ENCODE measurements at places on chromosomes 4 and X. TPM values are rescaled to one million over a fixed set of nuclear protein-coding genes. Genes with fewer than 3 reads are reported as not detected.
A peak's percentile ranks its signal among the peaks of the same experiment; 100 is the strongest.

CYBB gene
- 6.9 TPM for total RNA-seq

TGIF2LX gene
- total RNA-seq, result not detected

TECRL gene
- not detected for total RNA-seq

NSG1 gene
- 32.9 TPM for total RNA-seq

SUPT20HL2 gene
- not detected for total RNA-seq

TSPYL2 gene
- 85.9 TPM for total RNA-seq

ADH1B gene
- 891 TPM for total RNA-seq

- no peak overlapping the region for H3K27ac ChIP-seq
- H3K4me1 ChIP-seq, result no peaks in the 10 kb centered on the region
- no peaks in the 10 kb centered on the region for H3K27me3 ChIP-seq
- H3K4me3 ChIP-seq, result no peak overlapping the region
- no peaks in the 10 kb centered on the region for H3K36me3 ChIP-seq
Measured at GRCh38 chr4:123127218-123127617, 204.8 kb upstream of the NUDT6 start.

DNA sequence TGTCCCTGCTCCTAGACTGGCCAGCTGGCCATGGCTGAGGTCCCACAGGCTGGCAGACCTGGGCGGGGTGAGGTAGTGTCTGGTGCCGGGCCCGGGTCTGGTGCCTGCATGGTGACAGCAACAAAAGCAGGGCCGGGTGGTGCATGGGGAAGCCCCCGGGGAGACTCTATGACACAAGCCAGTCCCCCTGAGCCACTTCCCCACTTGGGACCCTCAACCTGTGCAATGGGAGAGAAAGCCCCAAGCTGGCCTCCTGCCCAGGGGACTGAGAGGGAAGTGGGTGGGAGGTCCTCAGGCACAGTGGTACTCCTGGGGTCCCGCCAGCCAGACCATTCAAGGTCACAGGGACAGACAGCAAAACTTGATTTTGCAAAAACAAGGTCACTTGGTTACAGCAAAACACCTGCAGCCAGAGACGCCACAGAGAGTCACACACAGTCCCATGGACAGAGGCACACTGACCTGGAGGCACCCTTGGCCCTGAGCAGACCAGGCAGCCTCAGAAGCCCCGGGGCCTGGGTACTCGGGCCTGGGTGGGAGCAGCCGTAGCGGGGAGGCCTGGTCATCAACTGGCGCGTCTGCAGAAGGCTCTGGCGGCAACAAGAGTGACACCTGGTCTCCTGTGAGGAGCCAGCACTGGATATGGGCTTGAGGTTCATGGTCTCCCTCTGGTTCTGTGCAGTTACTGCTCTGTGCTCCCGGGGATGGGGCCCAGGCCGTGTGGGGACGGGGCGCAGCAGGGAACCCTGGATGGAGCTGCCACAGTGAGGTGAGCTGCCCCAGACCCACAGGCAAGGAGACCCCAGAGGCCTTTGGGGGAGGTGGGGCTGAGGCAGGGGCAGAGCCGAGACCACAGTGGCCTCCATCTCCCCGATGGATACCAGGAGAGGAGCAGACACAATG is 60.6 kb downstream of the HTRA3 start:
- no peak for DNase-seq
- H3K36me3 ChIP-seq, result no peaks in the 10 kb centered on the region
- no peaks in the 10 kb centered on the region for H3K27me3 ChIP-seq

DNA sequence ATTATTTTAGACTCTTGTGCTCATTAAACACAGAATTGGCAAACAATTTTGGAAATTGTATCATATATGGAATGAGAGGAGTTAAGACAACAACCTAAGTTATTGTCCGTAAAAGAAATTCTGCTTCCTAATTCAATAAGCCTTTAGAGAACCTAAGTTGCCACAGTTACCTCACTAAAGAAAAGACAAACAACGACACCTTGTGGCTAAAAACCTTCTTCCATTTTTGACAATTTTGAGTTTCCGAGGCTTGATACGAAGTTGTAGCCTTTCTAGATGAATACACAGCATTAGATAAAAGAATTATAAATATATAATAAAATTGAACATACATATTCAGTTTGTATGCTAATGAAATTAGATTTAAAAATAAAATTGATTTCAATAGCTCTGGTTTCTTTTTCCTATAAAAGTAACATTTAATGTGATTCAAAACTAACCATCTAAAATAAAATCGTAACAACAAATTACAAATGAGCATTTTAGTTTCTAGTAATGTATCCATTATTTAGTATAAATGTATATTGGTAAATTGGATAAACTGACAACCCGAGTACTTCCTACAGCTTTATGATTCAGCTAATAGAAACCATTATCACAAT is 275.1 kb downstream of the GPM6A start:
- H3K4me3 ChIP-seq, result no peak overlapping the region
- no peaks in the 10 kb centered on the region for H3K36me3 ChIP-seq
- H3K27me3 ChIP-seq, result no peaks in the 10 kb centered on the region
- H3K27ac ChIP-seq, result no peak overlapping the region

DNA sequence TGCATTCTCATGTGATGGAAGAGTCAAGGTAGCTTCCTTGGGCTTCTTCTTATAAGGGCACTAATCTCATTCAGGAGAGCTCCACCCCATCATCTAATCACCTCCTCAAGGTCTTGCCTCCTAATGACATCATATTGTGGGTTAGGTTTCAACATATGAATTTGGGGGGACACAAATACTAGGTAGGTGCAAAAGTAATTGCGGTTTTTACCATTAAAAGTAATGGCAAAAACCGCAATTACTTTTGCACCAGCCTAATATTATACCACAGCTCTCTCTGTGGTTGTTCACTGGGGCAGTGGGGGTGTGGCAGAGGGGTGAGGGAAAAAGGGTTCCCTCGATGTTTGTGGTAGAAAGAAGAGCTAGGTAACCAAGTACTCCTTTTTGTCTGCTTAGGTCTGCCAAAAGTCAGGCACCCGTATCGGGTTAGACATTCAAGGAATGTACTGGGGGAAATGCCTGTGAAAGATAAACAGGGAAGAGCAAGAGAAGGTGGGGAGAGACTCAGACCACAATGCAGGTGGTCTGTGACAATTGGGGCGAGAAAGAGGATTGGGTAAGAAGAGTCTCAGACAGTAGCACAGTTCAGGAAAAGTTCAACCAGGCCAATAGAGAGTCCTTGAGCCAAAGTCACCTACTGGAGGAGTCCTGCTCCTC is 78.9 kb upstream of the MTM1 start:
- H3K36me3 ChIP-seq, result no peaks in the 10 kb centered on the region
- H3K4me1 ChIP-seq, result no peaks in the 10 kb centered on the region
- no peak overlapping the region for H3K4me3 ChIP-seq
- H3K27me3 ChIP-seq, result no peaks in the 10 kb centered on the region
- no peak for DNase-seq

DNA sequence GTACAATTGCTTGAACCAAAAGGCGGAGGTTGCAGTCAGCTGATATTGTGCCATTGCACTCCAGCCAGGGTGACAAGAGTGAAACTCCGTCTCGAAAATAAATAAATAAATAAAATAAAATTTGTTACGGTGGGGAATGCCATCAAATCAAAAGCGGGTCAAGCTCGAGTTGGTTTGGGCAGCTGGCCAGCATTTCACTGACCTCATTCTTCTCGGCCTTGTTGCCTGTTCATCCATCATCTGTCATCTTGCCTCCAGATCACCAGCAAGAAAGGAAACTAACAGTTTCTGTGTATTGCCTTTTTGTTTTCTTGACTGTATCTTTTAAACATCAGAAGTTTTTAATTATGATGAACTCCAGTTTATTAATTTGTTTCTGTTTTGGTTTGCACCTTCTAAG is 31.5 kb upstream of the KLHL2 start:
- H3K27ac ChIP-seq, result no peak overlapping the region
- DNase-seq, result no peak
- no peaks in the 10 kb centered on the region for H3K27me3 ChIP-seq
- no peaks in the 10 kb centered on the region for H3K36me3 ChIP-seq
- H3K4me1 ChIP-seq, result no peaks in the 10 kb centered on the region
- no peak overlapping the region for H3K4me3 ChIP-seq

DNA sequence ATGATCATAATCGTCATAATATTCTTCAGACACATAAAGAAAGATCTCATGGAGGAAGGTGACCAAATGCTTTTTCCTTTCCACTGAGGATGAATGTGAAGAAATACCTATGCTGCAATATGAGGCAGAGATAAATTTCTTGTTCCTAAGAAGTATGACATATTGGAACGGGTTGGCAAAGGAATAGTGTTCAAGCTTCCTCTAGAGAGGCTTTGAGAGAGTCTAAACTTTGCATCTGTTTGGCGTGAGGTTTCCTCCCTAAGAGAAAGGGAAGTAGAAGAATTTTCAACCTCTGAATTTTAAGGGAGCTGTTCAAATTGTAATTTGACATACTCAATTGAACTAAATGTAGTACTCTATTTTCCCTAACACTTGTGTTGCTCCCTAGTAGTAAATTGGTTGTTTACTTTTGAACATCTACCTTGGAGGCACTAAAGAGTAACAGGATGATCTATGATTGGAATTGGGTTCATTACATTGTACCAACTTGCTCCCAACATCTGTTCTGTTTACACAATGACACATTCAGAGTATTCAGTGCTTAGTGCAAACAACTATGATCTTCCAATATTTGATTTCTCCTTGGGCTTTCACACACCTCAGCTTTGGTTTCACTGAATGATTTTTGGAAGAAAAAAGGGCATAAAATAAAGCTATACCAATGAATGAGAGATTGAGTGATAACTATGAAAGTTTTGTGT is 122.0 kb downstream of the CORIN start:
- no peak for DNase-seq
- no peak overlapping the region for H3K4me3 ChIP-seq
- no peaks in the 10 kb centered on the region for H3K4me1 ChIP-seq
- H3K27me3 ChIP-seq, result no peaks in the 10 kb centered on the region
- no peak overlapping the region for H3K27ac ChIP-seq

- H3K4me1 ChIP-seq, result no peaks in the 10 kb centered on the region
- peaks cover 48% of the 10 kb centered on the region for H3K36me3 ChIP-seq
- H3K27me3 ChIP-seq, result no peaks in the 10 kb centered on the region
- no peak overlapping the region for H3K27ac ChIP-seq
- no peak for DNase-seq
Measured at GRCh38 chr4:105265689-105266088, 119.0 kb downstream of the TET2 start.

GRCh38 chr4:118911238-118911703 is 22.6 kb downstream of the SYNPO2 start:
- H3K4me3 ChIP-seq, result no peak overlapping the region
- H3K36me3 ChIP-seq, result no peaks in the 10 kb centered on the region
- no peak overlapping the region for H3K27ac ChIP-seq
- peaks cover 22% of the 10 kb centered on the region for H3K4me1 ChIP-seq
- DNase-seq, result no peak
- H3K27me3 ChIP-seq, result no peaks in the 10 kb centered on the region

DNA sequence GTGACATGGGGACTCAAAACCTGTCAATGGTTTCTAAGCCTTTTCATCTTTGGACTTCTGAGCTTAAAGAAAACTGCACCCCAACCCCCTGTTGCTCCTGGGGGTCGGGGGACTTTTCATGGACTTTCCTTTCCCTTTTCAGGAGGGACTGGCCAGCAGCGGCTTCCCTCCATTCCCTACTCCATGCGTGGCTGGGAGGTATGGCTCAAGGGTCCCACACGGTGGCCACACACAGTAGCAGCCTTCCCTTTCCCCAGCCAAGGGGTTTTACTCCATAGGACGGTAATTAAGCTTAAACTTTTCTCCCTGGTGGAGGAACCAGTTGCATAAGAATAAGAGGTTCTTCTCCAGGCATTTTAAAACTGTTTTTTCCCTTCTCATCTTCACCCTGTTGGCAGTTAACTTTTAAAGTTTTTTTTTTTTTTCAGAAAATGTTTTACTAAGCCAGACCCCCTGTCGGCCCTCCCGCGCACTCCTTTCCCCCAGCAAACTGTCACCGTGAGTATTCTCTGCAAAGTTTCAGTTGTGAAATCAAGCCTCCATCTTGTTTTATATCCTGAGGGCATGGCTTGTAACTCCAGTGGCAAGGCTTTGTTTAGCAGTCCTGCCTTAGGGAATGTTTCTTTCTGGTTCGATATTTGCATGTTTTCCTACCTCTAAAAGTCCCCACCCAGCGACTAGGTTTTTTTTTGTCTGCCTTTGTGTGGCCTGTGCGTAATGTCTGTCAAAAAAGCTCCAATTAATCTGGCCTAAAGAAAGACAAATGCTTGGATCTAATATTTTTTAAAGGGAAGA is 325.7 kb downstream of the TLL1 start:
- no peak for DNase-seq
- no peaks in the 10 kb centered on the region for H3K4me1 ChIP-seq
- no peak overlapping the region for H3K4me3 ChIP-seq
- no peak overlapping the region for H3K27ac ChIP-seq
- H3K27me3 ChIP-seq, result no peaks in the 10 kb centered on the region

DNA sequence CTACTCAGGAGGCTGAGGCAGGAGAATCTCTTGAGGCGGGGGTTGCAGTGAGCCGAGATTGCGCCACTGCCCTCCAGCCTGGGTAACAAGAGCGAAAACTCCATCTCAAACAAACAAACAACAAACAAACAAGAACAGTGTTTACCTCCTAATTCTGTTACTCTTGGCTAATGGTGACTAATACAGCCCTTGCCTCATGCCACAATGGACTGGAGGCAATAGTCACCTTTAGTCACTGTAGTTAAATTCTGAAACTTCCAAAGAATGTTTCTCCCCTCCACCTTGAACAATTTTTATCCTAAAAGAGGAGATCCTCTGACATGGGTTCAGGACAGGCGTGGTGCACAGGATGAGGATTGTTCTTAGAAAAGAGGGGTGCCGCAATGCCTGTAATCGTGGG is 241.2 kb upstream of the CTSO start:
- no peak overlapping the region for H3K27ac ChIP-seq
- no peaks in the 10 kb centered on the region for H3K36me3 ChIP-seq
- H3K27me3 ChIP-seq, result no peaks in the 10 kb centered on the region
- no peak for DNase-seq
- no peak overlapping the region for H3K4me3 ChIP-seq
- no peaks in the 10 kb centered on the region for H3K4me1 ChIP-seq

GRCh38 chr4:10781805-10782204 is 97.2 kb upstream of the CLNK start:
- no peaks in the 10 kb centered on the region for H3K27me3 ChIP-seq
- DNase-seq, result no peak
- no peak overlapping the region for H3K27ac ChIP-seq
- no peak overlapping the region for H3K4me3 ChIP-seq

- H3K4me3 ChIP-seq, result peak overlapping the region; percentile 58
- H3K27me3 ChIP-seq, result no peaks in the 10 kb centered on the region
- H3K27ac ChIP-seq, result peak overlapping the region; percentile 85
- H3K4me1 ChIP-seq, result peaks cover 10% of the 10 kb centered on the region
Measured at GRCh38 chrX:130165181-130165702, 399 bp downstream of the AIFM1 start.

DNA sequence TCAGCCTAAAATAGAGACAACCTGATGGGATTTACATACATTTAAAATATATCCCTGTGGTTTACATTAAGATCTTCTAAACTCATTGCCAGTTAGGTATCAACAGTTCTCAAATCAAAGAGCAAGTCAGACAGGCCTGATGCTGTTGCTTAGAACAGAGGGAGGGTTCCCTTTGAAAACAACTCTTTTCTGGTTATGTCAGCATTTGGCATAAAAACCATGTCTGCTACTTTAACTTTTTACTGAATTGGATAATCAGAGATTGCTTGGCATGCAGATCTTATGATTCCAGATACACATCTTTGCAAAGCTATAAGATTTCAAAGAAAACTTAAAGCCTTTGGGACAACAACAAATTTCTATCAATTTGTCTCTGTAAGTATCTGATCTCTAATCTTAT is 140.8 kb downstream of the CPE start:
- no peaks in the 10 kb centered on the region for H3K4me1 ChIP-seq
- H3K27me3 ChIP-seq, result no peaks in the 10 kb centered on the region
- DNase-seq, result no peak
- H3K27ac ChIP-seq, result no peak overlapping the region
- H3K4me3 ChIP-seq, result no peak overlapping the region

- no peak overlapping the region for H3K4me3 ChIP-seq
- no peaks in the 10 kb centered on the region for H3K27me3 ChIP-seq
- no peak overlapping the region for H3K27ac ChIP-seq
- no peak for DNase-seq
- no peaks in the 10 kb centered on the region for H3K4me1 ChIP-seq
- no peaks in the 10 kb centered on the region for H3K36me3 ChIP-seq
Measured at GRCh38 chrX:67619253-67619652, 75.4 kb downstream of the AR start.
